Karpas-422 (cell line): ENCODE measurements at places on chromosomes 5 and 9.

DNA sequence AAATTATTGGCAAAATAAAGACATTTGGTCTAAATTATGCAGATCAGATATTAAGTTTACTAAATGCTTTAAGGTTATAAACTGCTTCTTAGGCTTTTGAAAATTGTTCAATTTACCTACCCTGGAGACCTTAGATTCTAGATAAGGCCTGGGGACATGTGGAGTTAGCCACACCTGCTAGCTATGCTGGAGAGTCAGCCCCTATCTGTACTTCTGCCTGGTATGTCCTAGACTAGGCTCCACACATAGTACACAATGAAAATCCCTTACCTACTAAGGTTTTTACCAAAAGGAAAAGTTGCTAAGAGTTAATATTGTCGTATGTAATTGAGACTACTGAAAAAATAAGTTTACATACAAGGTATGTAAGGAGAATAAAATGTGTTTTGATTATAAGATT lies 49.8 kb upstream of the DMAC1 start:
- no peak for DNase-seq

- no peak for DNase-seq
These were observed 82.1 kb downstream of the DPYSL3 start for GRCh38 chr5:147427521-147428401.

- no peak for DNase-seq
These were observed 12.9 kb downstream of the TJP2 start for GRCh38 chr9:69186841-69187611.

DNA sequence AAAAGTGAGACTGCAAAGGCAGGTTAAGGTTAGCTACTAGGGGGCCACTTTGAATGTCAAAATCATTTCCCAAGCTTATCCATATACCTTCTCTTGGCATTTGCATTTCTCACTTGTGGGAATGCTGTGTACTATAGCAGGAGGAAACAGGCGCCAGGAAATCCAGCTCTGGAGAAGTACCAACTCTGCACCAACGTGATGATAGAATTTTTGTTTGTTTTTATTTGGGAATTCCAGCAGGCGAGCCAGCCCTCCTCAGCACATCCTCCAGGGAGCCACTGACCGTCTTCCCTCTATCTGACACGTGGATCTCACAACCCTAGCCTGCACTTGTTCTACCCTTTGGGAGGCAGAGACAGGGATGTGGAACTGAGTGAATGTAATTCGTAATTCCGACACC lies 318.0 kb downstream of the ACTL7B start:
- no peak for DNase-seq

GRCh38 chr5:135030956-135031812 lies 2.8 kb downstream of the PITX1 start:
- no peak for DNase-seq

DNA sequence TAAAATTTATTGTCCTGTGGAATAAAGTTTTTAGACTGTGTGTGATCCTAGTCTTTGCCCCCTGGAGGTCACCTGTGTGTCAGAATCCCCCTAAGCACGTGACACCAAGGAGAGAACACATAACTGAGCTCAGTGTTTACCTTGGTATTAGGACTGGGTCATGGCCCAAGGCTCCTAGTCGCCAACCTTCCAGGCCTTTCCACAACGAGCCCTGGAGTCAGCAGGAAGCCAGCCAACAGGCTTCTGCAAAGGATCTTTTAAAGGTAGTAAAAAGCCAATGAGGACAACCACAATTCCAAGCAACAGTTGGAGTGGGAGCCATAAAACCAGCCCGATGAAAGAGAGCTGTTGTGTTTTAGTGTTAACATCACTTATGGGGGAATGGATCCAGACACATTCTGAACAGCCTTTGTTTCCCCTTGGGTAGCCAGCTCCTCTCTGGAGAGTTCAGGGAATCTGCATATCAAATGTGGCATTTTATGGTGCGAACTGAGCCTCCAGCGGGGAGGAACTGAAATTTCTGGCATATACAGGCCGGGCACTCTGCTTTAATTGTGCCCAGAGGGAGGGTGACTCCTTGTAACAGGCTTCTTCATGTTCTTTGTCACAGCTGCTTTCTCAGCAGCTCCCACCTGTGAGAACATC lies 239.9 kb downstream of the FSTL4 start:
- DNase-seq, result no peak
